ENCODE measurements at places on chromosomes 5 and 9.

- no peak for DNase-seq
Measured at GRCh38 chr5:74865256-74865803, 857 bp downstream of the FAM169A start.

GRCh38 chr9:107299437-107299836 lies 16.4 kb downstream of the RAD23B start:
- DNase-seq = peak; percentile 13

GRCh38 chr5:159916841-159917761 lies 819 bp downstream of the ADRA1B start:
- DNase-seq = no peak

DNA sequence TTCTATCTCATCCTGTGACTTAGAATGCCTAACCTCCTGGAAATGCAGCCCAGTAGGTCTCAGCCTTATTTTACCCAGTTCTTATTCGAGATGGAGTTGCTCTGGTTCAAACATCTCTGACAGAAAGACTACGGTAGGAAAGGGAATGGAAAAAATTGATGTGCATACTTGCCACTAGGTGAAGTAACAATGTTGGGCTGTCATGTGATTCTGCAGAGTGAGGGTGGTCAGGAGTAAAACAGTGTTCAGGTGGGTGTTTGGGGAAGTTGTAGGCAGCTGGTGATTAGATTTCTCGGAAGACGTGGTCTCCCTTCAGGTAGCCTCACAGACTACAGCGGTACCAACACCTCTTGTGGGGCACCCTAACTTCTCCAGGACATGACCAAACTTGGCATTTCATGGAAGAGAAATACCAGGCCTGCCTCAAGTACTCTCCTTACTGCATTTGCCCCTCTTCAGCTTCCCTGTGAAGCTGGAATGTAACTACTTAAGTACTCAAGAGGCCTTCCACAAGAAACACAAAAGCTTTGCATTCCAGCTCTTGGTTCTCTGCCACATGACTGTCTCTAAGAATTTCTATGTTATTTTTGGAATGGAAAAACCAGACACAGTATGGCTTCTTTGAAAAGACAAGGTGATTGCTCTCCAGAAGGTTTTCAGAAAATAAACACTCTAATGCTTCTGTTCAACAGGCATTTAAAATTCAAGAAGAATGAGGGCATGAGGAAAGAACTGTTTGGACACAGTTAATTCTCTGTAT lies 17.4 kb upstream of the ENTREP1 start:
- DNase-seq = no peak

DNA sequence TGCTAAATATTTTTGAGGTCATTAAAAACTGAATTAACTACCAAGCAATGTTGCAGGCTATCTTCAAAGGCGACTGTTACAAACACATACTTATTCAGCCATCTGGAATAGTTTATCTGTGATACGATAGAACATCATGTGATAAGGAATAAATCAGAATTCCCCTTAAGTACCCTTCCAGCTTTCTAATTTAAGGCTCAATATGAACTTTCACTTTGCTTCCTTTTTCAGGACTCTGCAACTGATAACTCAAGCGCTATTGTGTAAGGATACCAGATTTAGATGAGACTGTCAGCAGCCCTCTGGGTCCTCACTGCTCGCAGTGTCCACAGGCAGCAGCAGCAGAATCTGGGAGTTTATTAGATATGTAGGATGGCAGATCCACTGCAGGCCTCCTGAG lies 416.3 kb downstream of the SPATA31D1 start:
- no peak for DNase-seq

- DNase-seq = no peak
Measured at GRCh38 chr5:59845730-59846129, 47.8 kb downstream of the PDE4D start.

- DNase-seq = peak; percentile 47
Measured at GRCh38 chr9:113548221-113549041, 84.9 kb downstream of the RGS3 start.

DNA sequence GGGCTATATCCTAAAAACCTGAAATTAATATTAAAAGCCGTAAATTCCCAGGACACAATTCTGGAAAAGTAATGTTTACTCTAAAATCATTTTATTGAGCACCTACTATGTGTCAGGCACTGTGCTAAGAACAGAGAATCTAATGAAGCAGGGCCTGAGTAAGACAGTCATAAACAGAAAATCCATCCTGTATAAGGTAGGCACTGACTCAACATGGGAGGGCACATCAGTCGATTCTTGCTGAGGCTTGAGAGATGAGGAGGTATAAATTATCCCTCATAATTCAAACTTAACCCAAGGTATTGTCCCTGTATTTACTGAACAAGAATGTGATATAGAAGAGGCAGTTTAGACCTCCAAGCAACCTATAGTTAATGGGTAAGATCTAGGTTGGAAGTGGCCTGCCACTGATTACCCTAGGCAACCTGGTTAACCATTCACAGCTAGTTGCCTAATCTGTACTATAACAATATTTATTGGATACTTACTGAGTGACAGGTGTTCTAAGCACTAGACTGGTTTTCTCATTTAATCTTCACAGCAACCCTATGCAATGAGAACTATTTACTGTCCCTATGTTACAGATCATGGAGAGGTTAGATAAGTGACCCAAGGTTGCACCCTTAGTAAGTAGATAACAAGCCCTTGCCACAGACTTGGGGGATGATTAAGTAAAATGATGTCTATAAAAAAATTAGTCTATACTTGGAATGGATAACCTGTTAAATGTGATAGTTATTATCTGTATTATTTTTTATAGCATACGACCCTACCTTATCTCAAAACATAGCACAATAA lies 317.7 kb downstream of the PDE4D start:
- peak; percentile 63 for DNase-seq

DNA sequence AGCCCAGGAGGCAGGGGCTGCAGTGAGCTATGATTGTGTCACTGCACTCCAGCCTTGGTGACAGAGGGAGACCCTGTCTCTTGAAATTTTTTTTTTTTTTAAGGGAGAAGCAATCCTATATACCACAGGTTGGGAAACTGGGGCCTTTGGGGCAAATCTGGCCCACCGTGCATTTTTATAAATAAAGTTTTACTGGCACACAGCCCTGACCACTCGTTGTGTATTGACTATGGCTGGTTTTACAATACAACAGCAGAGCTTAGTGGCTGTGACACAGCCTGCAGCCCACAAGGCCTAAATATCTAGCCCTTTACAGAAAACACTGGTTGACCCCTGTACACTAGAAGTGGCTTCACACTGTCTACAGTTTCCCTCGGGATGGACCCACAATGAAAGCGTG lies 58.0 kb downstream of the SECISBP2 start:
- no peak for DNase-seq

DNA sequence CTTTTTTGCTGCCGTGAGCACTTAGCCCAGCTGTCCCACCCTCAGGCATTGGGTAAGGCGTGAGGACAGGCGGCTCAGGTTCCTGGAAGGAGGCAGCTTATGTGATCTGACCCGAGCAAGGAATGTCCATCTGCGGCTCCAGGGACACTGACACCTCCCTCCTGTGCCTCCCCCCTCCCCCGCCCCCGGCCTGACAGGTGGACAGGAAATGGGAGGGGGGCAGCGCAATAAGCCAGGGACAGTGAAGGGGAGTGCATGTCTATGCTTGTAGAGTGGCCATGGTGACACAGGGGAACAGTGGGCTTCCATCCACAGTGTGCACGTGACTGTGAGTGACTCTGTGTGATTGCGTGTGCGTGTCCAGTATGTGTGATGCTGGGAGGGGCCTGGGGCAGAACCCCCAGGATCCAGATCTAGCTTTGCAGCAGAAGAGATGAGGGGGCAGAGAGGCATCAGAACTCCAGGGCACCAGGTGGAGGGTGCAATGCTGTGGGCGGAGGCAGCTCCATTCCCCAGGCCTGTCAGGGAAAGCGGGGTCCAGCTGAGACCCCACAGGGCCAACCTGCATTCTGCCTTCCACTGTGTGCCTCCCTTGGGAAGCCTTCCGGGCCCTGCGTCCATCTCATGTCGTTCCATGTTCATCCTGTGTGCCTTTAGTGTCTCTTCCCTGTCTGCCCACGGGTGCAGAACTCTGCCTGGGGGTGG lies 30.5 kb downstream of the CNTFR start:
- no peak for DNase-seq

- no peak for DNase-seq
Measured at GRCh38 chr5:58615972-58616371, 33.1 kb downstream of the RAB3C start.

Data from HT-29 (cell line).